Activated CD4-positive, alpha-beta memory T cell treated with anti-CD3 and anti-CD28 coated beads, Interleukin-2, amount 10 ng/mL, durations not matched to agents 7 days and 5 days (primary cell): ENCODE measurements at places on chromosomes 11 and 22. TPM values are rescaled to one million over a fixed set of nuclear protein-coding genes. Genes with fewer than 3 reads are reported as not detected.

- peak; percentile 68 for DNase-seq
- no peak overlapping the region for H3K27ac ChIP-seq
- H3K36me3 ChIP-seq = no peaks in the 10 kb centered on the region
- H3K4me3 ChIP-seq = no peak overlapping the region
These were observed 23.6 kb downstream of the ALX4 start for GRCh38 chr11:44286268-44286880.

DNA sequence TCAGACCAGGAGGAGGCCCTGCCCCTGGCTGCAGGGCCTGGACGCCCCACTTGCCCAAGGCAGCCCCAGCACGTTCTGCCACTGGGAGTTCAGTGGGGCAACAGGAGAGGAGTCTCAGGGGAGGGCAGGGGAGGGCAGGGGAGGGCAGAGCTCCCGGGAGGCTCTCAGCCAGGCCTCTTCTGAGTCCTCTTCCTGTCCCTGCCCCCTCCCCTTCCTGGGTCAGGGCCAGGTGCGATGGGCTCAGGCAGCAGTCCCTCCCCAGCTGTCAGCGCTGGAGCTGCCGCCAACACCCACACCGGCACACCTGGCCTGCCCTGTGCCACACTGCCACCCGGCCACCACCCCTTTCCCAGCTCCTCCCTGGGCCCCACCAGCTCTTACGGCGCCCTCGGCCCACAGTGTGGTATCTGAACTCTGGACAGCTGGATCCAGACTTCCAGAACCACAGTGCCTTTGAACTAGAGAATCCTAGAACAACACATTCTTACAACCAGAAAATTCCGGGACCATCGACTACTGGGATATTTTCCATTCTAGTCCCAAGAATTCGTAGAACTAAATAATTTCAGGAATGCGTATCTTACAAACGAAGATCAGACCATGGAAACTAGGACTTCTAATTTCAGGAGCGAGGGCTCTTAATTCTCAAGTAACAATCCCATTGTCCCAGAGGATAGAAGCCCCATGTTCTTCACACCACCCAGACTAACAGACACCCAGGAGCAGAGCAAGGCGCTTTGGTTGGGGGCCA, 21.8 kb downstream of the RPL3 start:
- no peak for DNase-seq
- H3K4me1 ChIP-seq = peaks cover 4% of the 10 kb centered on the region
- H3K36me3 ChIP-seq = no peaks in the 10 kb centered on the region
- no peak overlapping the region for H3K4me3 ChIP-seq
- peaks cover 26% of the 10 kb centered on the region for H3K27me3 ChIP-seq

DNA sequence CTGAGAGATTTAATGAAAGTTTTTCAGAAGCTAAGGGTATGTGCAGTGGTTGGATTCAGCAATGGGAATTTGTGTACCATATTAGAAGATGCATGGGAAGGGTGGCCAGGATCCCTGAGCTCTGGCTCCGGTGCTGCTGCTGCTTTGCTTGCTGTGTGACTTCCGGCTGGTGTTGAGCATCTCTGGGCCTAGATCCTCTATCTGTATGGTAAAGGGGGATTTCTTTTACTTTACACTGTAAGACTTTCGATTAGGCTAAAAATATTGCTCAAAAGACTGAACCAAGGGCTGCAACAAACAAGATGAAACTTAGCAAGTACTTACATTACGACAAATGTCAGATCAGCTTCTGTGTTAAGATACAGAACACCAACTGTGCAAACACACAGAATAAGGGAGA, 39.1 kb downstream of the XRRA1 start:
- no peak overlapping the region for H3K4me3 ChIP-seq
- no peak for DNase-seq
- no peaks in the 10 kb centered on the region for H3K4me1 ChIP-seq
- H3K36me3 ChIP-seq = peaks cover 15% of the 10 kb centered on the region
- no peak overlapping the region for H3K27ac ChIP-seq

GRCh38 chr22:36856121-36856791, 4.5 kb upstream of the NCF4 start:
- peak overlapping the region; percentile 55 for H3K27ac ChIP-seq
- H3K27me3 ChIP-seq = no peaks in the 10 kb centered on the region
- peaks cover 13% of the 10 kb centered on the region for H3K36me3 ChIP-seq
- peaks cover 62% of the 10 kb centered on the region for H3K4me1 ChIP-seq

DNA sequence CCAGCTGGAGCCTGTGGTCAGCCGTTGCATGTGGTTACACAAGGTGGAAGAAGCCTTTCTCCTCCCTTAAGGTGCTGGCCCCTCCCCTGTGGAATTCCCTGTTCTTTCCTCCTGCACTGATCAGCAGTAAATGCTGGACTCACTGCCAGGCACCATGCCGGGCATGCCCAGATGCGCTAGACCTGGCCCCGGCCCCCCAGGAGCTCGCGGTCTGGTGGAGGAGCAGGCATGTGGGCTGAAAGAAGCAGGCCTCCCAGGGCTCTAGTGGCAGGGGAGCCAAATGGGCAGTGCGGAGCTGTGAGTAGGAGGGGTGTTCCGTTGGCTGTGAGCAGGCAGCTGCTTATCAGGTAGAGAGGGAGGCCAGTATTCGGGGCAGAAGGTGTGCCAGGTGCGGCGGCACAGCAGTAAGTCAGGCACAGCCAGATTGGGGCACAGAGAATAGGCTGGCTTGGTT, 10.2 kb downstream of the DGKZ start:
- DNase-seq = no peak
- H3K27ac ChIP-seq = no peak overlapping the region
- H3K36me3 ChIP-seq = peaks cover 24% of the 10 kb centered on the region
- peaks cover 62% of the 10 kb centered on the region for H3K4me1 ChIP-seq

- H3K27ac ChIP-seq = no peak overlapping the region
- H3K27me3 ChIP-seq = peaks cover 27% of the 10 kb centered on the region
- no peaks in the 10 kb centered on the region for H3K36me3 ChIP-seq
- DNase-seq = no peak
These were observed 77.1 kb upstream of the IGLL5 start for GRCh38 chr22:22810471-22810870.

DNA sequence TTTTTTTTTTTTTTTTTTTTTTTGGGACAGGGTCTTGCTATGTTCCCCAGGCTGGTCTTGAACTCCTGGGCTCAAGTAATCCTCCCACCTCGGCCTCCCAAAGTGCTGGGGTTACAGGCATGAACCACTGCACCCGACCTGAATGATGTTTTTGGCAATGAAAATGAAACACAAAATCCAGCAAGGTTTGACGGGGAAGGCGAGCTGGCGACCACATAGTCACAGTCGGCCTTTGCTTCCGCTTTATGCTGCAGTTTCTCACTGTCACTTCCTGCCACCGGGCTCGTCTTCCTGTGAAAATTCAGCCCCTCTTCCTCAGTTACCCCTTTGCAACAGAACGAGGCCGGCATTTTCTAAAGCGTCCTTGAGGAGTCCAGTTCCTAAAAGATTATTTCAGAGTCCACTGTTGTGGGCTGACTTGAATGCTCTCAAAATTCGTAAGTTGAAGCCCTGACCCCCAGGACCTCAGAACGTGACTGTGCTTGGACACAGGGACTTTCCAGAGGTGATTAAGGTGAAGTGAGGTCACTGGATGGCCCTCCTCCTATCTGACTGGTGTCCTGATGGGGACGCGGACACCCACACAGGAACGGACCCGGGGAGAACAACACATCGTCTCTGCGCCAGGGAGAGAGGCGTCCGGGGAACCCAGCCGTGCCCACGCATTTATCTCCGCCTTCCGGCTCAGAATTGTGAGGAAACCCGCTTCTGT, 2.9 kb upstream of the BID start:
- H3K27ac ChIP-seq = peak overlapping the region; percentile 93
- peaks cover 77% of the 10 kb centered on the region for H3K4me1 ChIP-seq
- peaks cover 17% of the 10 kb centered on the region for H3K27me3 ChIP-seq
- H3K4me3 ChIP-seq = peak overlapping the region; percentile 86
- peaks cover 14% of the 10 kb centered on the region for H3K36me3 ChIP-seq

DNA sequence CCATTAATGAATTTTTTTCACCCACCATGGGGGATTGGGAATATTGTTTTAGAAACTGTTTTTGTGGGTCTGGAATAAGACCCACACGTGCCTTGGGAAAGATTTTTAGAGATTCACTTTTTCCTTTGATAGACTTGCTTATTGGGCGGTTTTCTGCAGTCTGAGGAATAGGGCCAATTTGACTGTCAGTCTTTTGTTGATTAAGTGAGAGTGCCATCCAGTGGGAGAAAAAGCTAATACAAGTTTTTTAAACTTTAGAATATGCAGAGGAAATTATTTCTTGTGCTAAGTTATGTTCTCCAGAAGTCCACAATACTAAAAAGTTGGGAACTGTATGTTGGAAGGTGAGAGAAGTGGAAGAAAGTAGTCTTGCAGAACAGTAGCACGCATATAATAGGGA, 56.1 kb downstream of the PRMT3 start:
- no peak for DNase-seq
- no peaks in the 10 kb centered on the region for H3K27me3 ChIP-seq
- H3K4me1 ChIP-seq = peaks cover 2% of the 10 kb centered on the region
- no peak overlapping the region for H3K27ac ChIP-seq
- H3K36me3 ChIP-seq = no peaks in the 10 kb centered on the region

- H3K4me3 ChIP-seq = no peak overlapping the region
- DNase-seq = no peak
- H3K27ac ChIP-seq = no peak overlapping the region
- H3K27me3 ChIP-seq = peaks cover 4% of the 10 kb centered on the region
- no peaks in the 10 kb centered on the region for H3K36me3 ChIP-seq
- H3K4me1 ChIP-seq = peaks cover 9% of the 10 kb centered on the region
These were observed 5.0 kb upstream of the CCDC81 start for GRCh38 chr11:86369668-86370067.

DNA sequence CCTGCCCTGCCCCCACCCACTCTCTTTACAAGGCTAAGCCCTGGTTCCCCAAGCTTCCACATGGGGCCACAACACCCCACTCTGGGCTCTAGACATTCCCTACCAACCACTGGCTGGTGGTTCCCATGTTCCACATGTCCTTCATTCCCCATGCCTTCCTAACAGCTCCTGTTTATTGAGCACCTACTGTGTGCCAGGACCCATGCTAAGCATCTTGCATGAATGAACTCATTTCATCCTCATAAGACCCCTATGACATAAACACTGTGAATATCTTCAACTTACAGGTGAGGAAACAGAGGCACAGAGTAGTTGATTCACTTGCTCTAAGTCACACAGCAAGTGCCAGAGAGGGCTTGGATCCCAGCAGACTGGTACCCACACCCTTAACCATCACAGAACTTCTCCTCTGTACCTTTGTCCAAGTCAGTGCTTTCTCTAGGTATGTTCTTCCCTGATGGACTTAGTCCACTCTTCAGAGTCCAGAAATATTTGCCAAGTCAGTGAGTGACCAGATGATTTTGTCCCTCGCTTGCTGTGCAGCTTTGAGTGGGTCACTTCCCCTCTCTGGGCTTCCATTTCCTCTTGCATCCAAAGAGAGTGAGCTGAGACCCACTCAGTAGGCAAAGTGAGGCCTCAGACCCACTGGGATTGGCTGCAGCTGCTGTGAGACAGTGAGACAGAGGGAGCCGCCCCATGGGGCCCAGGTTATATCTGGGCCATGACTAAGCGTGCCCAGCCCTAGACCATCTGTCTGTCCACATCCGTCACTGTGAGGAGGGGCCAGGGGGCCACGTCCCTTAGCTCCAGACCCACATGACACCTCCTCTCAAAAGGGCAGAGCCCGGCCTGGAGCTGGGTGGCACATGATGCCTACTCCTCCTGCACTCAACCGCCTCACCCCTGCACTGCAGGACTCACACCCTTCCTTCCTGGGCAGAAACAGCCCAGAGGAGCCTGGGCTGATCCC, 132.4 kb downstream of the MN1 start:
- no peaks in the 10 kb centered on the region for H3K4me1 ChIP-seq
- no peak for DNase-seq
- H3K36me3 ChIP-seq = no peaks in the 10 kb centered on the region
- H3K27ac ChIP-seq = no peak overlapping the region
- no peak overlapping the region for H3K4me3 ChIP-seq

DNA sequence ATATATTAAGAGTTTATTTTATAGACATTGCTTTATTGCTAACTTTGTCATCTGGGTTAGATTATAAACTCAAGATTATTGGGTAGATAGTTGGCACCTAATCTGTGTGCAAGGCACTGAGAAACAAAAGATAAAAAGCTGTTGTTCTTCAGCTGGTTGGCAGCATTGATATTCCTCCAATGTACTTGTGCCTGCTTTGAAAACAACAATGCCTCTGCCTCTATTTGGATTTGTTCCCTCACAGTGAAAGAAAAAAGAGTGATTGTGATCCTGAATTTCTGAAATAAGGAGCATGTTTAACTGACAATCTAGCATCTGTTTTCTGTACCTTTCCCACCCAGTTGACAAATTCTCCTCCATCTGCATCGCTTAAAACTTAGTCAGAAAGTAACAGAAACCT, 98.3 kb downstream of the TYR start:
- H3K4me3 ChIP-seq = no peak overlapping the region
- H3K36me3 ChIP-seq = no peaks in the 10 kb centered on the region
- H3K27me3 ChIP-seq = no peaks in the 10 kb centered on the region
- no peak for DNase-seq
- H3K4me1 ChIP-seq = no peaks in the 10 kb centered on the region
- H3K27ac ChIP-seq = no peak overlapping the region

GRCh38 chr11:57502376-57502775, 13.1 kb downstream of the SLC43A1 start:
- H3K4me1 ChIP-seq = peaks cover 4% of the 10 kb centered on the region
- no peak overlapping the region for H3K4me3 ChIP-seq
- DNase-seq = no peak
- peaks cover 22% of the 10 kb centered on the region for H3K36me3 ChIP-seq
- no peaks in the 10 kb centered on the region for H3K27me3 ChIP-seq

GRCh38 chr22:37186228-37186996, 1.6 kb downstream of the C1QTNF6 start:
- no peaks in the 10 kb centered on the region for H3K27me3 ChIP-seq
- H3K4me3 ChIP-seq = peak overlapping the region; percentile 39
- peaks cover 47% of the 10 kb centered on the region for H3K4me1 ChIP-seq

- peaks cover 60% of the 10 kb centered on the region for H3K4me1 ChIP-seq
- H3K4me3 ChIP-seq = peak overlapping the region; percentile 95
- H3K27ac ChIP-seq = peak overlapping the region; percentile 79
- H3K27me3 ChIP-seq = no peaks in the 10 kb centered on the region
These were observed 1.1 kb downstream of the HYOU1 start for GRCh38 chr11:119055901-119056300.

DNA sequence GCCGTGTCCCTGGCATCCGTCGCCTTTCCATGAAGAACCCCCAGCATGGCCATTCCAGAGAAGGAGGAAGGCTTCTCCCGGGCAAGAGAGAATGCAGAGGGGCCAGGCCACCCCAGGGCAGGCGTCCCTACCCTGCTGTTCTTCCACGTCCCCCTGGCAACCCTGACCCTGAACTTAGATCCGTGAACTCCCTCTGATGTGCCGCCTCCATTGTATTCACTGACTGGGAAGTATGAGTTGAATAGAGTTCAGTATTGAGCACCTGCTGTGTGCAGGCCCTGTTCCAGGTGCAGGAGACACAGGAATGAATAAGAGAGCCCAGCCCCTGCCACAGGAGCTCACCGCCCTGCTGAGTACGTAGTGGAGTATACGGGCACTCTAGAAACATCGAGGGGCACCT, 29.1 kb upstream of the RELT start:
- no peak overlapping the region for H3K4me3 ChIP-seq
- peaks cover 3% of the 10 kb centered on the region for H3K27me3 ChIP-seq
- H3K4me1 ChIP-seq = peaks cover 21% of the 10 kb centered on the region
- no peaks in the 10 kb centered on the region for H3K36me3 ChIP-seq
- H3K27ac ChIP-seq = no peak overlapping the region
- DNase-seq = no peak

- DNase-seq = peak; percentile 88
- H3K4me3 ChIP-seq = peak overlapping the region; percentile 99
- H3K27me3 ChIP-seq = no peaks in the 10 kb centered on the region
These were observed 717 bp downstream of the OSM start for GRCh38 chr22:30265823-30266444.

Gene MMP27
- total RNA-seq = not detected

Gene FOLR1
- not detected for total RNA-seq

Gene LINC01488
- total RNA-seq = not detected

Gene MOGAT2
- not detected for total RNA-seq

Gene SMARCB1
- total RNA-seq = 65.6 TPM
